Fibroblast of skin of left biceps (primary cell): ENCODE measurements at places on chromosomes 5 and 9.
A peak's percentile ranks its signal among the peaks of the same experiment; 100 is the strongest.

- DNase-seq: peak; percentile 7
These were observed 264.3 kb upstream of the PANK3 start for GRCh38 chr5:168843277-168844015.

DNA sequence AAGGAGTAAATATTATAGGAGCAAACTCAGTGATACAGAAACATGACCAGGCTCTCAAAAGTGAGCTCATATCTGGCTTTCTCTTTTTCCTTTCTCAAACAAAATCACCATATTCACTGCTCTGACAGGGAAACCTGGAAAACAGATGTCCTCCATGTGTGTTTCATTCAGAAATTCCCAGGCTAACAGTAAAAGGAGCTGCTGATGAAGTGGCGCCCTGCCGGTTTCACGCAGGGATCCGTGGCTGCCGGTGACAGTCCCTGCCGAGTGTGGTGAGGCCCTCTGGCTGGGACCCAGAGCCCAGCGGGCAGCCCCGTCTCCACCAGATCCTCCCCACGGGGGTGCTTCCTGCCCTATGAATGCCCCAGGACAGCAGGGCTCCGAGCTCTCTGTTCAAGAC, 208.1 kb downstream of the GNA14 start:
- no peak for DNase-seq

DNA sequence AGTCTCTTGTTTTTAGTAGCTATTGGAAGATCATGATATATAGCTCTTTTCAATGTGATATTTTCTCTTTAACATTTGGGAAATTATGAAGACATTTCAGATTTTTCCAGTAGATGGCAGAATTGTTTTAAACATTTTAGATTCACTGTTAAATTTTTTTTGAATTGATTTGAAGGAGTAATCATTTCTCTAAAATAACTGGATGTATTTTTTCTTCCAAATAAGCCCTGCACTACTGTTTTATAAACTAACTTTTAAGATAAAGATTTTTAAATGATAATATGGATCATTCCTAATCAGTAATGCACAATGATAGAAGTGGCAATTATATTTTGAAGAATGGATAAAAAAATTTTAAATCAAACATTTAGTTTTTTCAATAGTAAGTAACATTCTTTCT, 14.2 kb downstream of the NDUFAF2 start:
- DNase-seq: no peak

- no peak for DNase-seq
These were observed 41.8 kb downstream of the NUP214 start for GRCh38 chr9:131167146-131167692.

DNA sequence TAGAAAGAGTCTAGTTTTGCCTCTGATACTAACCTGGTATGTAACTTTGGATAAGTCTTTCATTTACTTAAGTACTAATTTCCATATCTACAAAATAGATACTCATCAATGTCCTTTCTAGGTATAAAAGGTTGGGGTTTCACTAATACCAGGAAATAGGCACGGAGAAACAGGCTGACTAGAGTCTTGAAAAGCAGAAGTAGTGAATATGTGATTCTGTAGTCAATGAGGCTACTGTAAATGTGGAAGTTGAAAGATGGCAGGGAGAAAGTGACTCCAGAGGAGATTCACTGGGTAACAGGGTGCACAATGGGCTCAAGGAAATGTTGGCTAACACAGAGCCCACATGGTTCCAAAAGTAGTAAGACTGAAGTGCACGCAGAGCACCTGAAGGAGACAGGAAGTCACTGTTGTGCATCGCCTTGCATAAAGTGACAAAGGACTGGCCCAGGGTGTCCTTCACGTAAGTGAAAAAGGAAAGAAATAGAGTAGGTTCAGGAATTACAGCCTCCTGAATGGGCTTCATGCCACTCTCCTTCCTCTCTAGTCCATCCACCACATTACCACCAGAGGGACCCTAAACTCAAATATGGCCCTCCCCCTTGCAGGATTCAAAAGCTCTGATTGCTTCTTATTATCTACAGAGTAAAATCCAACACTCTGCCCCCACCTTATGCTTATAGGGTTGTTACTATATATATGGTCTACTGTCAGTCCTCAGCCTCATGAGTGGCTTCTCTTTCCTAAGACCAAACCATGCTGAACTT, 288.0 kb upstream of the SMARCA2 start:
- no peak for DNase-seq

DNA sequence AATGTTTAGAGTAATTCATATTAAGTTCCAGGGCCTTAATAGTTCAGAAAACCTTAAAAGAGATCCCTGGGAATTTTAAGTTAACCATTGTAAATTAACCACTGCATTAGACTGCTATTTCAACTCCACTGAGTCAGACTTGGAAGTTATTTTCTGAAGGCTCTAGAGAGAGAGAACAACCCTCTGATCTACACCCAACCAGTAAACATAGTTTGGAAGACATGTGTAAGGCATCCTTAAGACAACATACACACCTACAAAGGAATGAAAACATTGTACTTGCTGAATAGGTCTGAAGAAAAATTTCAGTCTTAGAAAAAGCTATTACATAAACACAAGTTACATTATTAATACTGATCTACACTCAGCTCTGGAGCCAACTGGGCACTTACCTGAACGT, 158.2 kb upstream of the FST start:
- no peak for DNase-seq

GRCh38 chr9:135884328-135885035, 22.9 kb downstream of the CAMSAP1 start:
- no peak for DNase-seq

DNA sequence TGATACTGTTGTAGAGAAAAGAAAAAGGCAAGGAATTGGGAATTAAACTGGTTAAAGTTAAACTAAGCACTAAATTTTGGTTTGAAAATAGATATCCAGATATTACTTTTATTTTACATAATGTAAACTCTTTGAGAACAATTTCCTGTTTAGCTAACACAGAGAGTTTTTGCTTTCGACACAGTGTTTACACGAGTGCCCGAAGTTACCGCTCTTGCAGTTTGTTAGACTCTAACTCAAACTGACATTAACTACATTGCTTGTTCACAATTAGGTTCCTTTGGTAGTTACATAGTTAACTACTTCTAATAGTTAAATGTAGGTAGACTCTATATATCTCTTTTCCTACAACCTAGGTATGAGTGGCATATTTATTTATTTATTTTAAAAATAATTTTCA, 117.1 kb upstream of the CHD1 start:
- no peak for DNase-seq

GRCh38 chr5:168073311-168073710, 218.1 kb upstream of the WWC1 start:
- no peak for DNase-seq

DNA sequence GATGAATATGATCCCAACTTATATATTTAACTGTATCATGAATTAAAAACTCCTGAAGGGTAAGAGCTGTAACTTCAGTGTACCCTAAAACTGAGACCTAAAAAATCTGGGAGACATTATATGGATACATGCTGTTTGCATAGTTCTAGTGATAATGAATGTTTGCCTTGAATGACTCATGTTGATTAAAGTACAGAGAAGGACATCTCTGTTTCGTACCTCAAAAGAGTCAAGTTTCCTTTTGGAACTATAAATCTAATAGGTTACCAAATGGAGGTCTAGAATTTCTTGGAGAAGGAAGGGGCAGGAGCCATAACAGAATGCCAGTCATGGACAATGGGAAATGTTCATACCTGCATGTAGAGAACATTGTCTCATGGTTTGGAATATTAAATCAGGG, 168.1 kb downstream of the SNCAIP start:
- no peak for DNase-seq

DNA sequence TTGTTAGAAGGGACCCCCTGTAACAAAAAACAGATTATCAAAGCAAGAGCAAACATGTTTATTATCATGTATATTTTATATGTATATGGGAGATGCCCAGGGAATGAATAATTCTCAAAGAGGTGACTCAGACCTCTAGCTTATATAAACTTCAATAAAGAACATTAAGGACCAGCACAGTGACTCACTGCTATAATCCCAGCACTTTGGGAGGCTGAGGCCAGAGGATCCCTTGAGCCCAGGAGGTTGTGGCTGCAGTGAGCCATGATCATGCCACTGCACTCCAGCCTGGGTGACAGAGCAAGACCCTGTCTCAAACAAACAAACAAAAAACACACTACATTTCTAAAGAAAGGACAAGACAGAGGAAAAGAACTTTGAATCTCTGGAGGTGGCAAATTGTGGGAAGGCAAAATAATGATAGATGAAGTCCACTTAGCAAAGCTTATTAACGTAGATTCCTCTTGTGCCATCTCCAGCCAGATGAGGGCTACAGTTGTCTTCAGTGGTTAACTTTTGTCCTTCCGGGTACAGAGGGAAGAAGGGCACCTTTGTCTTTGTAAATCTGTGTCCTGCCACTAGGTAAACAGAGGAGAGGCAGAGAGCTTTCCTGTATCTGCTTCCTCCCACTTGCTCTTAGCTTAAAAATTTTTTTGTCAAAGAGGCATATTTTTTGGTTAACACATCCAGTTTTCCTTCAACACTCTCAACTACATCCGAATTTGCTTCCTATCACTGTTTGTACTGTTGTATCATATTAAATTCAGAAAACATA, 7.5 kb upstream of the RFK start:
- DNase-seq: no peak

GRCh38 chr5:21574961-21575360, 1278.2 kb downstream of the CDH12 start:
- no peak for DNase-seq

- no peak for DNase-seq
These were observed 53.5 kb upstream of the COL15A1 start for GRCh38 chr9:98890256-98890655.

DNA sequence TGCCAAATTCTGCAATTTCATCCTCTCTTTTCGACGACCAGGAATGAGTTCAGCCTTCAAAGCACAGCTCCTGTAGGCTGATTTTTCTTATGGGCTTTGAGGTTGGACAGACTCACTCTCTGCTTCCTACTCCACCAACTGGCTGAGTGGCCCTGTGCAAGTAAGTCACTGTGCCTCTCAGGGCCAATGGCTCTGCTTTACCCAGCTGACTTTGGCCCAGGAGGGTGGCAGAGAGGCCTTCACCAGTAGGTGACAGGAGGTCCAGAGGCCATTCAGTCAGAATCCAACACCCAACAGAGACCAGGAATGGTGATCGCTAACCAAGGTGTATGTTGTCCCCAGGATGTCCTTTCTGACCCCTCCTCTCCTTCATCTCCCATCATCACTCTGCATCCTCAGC, 49.5 kb upstream of the ALDH1B1 start:
- no peak for DNase-seq

DNA sequence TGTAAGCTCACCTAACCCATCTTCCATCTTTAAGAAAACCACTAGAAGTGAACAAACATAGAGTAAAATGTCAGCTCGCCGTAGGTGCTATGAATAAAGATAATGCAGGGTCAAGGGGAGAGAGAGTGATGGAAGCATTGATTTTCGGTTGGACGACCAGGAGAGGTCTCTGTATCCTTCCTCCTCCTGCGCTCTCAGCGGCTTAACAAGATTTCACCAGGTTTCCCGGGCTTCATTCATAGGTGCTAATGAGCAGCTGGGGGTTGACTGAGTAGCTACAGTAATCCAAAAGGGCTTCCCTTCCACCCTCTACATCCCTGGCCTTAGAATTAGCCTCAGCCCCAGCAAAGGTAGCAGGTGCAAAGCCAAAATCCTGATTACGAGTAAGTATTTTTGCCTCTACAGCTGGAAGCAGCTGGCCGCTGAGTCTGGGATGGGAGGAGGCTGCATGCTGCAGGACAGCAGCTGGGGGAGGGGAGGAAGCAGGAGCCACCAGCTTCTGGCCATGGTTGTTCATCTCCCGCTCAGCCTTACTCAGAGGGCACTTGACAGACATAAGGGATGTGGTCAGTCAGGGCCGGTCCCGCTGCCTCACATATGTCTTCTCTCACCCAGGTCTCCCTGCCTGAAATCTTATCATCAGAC, 112.0 kb upstream of the IL12B start:
- no peak for DNase-seq

DNA sequence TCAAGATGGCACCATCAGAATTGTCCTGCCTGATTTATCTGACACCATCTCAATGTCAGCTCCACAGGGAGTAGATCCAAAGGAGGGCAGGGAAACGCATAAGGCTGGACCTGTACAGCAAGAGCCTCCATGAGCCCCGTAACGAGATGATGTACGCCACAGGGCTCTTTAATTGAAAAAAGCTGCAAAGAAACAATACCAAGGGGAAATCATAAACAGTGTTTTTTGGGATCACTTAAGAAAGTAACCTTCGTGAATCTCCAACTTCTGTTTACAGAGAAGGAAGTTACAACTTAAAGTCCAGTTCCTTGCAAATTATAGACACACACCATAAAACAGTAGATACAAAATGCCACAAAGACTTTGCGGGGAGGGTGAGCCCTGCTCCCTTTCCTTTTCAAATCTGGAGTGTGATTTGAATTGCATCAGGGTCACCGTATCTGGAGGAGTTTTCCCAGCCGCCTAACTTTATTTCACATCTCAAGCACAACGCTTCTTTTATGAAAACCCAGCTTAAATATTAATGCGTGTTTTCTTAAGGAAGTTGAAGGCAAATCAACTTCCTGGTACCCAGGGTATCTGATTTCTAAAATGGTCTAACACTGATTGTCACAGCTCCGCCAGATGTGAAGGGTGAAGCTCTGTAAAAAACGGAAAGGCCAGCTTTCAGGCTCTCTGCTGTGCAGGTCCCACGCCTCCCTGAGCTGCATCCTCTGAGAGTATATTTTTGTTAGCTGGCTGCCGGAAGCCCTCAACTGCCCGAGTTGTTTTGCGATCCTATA, 88.9 kb downstream of the EBF1 start:
- DNase-seq: no peak

- DNase-seq: peak; percentile 11
These were observed 339.7 kb downstream of the RAB3C start for GRCh38 chr5:58922461-58923171.

GRCh38 chr5:159286420-159287035, 23.4 kb downstream of the UBLCP1 start:
- DNase-seq: peak; percentile 19

DNA sequence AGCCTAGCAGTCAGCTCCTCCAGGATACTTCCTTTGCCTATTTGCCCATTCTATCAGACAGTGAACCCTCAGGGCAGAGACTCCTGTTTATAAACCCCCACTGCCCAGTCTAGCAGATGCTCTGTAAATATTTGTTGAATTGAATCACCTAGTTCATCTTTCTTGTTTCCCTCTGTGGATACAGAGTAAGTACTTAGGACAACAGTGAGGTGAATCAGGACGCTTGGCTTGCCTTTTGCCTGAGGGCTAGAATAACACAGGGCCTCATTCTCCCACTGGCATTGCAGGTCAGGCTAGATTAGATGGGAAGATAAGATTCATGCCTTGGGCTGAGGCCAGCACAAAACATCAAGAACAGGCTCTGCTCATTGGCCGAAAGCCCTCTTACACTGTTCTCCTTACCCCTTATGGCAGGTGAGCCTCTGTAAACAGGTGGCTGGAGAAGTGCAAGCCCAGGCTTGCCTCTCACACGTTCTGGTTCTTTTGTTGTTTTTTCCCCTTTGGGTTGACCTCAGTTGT, 22.2 kb downstream of the TNFSF8 start:
- DNase-seq: no peak

- DNase-seq: no peak
These were observed 139.4 kb upstream of the CDKN2B start for GRCh38 chr9:22148528-22148875.

- no peak for DNase-seq
These were observed 155.4 kb upstream of the MAP3K1 start for GRCh38 chr5:56659971-56660370.

- DNase-seq: no peak
These were observed 33.6 kb downstream of the TLR4 start for GRCh38 chr9:117737721-117738226.
